ENCODE measurements at places on chromosomes 6 and 20. TPM values are rescaled to one million over a fixed set of nuclear protein-coding genes. Genes with fewer than 3 reads are reported as not detected.

- H3K27me3 ChIP-seq = no peaks in the 10 kb centered on the region
- no peak overlapping the region for H3K27ac ChIP-seq
- H3K4me3 ChIP-seq = no peak overlapping the region
- no peaks in the 10 kb centered on the region for H3K36me3 ChIP-seq
- DNase-seq = no peak
Measured at GRCh38 chr20:22746957-22747356, 162.6 kb upstream of the FOXA2 start.

DNA sequence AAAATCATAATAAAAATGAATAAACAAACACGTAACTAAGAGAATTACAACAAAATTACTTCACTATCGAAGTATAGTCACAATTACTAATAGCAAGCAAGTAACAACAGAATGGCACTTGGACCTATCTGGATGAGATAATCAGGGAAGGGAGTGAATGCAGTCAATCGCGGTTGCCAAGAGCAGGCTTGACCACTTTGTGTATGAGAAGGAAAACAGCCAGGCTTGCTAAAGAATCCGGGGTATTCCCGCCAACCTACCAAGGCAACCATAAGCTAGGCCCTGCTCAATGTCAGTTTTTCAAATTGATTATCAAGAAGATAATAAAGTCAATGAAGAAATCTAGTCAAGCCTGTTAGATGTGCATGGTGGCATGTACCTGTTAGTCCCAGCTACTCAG is 39.7 kb downstream of the PXDC1 start:
- H3K4me3 ChIP-seq = no peak overlapping the region
- H3K27ac ChIP-seq = no peak overlapping the region
- no peaks in the 10 kb centered on the region for H3K36me3 ChIP-seq
- no peaks in the 10 kb centered on the region for H3K27me3 ChIP-seq
- DNase-seq = no peak
- no peaks in the 10 kb centered on the region for H3K4me1 ChIP-seq

- H3K27me3 ChIP-seq = no peaks in the 10 kb centered on the region
- no peaks in the 10 kb centered on the region for H3K4me1 ChIP-seq
- no peaks in the 10 kb centered on the region for H3K36me3 ChIP-seq
- H3K4me3 ChIP-seq = no peak overlapping the region
Measured at GRCh38 chr6:11126876-11127275, 15.4 kb upstream of the ERVFRD-1 start.

Gene IL17A
- total RNA-seq = not detected

GRCh38 chr6:74458536-74458935 is 747.3 kb downstream of the COL12A1 start:
- H3K4me3 ChIP-seq = no peak overlapping the region
- no peaks in the 10 kb centered on the region for H3K4me1 ChIP-seq
- no peak for DNase-seq
- H3K36me3 ChIP-seq = no peaks in the 10 kb centered on the region
- no peaks in the 10 kb centered on the region for H3K27me3 ChIP-seq

DNA sequence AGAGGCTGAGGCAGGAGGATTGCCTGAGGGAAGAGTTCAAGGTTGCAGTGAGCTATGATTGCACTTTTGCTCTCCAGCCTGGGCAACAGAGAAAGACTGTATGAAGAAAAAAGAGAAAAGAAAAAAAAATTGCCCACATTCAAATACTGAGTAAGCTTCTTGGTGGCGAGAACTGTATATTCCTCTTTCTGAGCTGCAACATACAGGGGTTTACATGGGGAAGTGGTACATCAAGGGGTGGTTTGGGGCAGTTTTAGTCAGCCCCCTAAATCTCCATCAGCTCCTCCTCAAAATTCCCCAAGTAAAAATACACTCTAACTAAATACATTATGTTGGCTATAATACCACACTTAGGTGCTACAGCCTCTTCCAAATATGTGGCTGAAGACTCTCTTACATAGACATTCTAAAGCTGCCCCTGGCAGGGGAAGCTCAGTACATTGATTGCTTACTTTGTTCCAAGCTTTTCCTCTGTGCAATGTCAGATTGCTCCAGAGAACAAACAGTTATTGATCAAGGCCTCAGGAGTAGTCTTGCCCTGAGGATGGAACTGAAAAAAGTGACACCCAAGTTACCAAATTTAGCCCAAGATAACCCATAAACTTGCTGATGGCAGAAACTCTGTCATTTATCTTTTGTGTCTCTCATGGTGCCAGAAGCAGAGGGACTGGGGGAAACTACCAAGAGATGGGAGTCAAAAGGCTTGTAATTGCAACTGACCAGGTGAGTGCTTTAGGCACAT is 107.4 kb upstream of the RIPOR2 start:
- no peaks in the 10 kb centered on the region for H3K36me3 ChIP-seq
- H3K27ac ChIP-seq = peak overlapping the region; percentile 93
- no peaks in the 10 kb centered on the region for H3K27me3 ChIP-seq
- H3K4me3 ChIP-seq = peak overlapping the region; percentile 82
- DNase-seq = no peak

DNA sequence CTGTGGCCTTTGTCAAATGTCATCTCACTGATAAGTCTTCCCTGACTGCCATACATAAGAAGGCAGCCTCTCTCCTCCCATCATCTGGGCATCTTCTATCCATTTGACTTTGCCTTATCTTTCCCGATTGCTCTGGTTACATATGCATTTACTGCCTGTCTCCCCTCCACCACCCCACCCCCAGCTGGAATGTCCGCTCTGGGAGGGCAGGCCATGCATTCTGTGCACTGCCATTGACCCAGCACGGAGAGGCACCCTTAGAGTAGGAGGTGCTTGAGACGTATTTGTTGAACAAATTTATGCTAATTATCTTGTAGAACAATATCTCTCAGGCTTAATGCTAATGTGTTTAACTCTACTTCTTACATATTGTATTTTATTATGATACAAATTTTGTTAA is 183.9 kb upstream of the HDAC2 start:
- no peaks in the 10 kb centered on the region for H3K27me3 ChIP-seq
- no peak for DNase-seq
- no peak overlapping the region for H3K27ac ChIP-seq
- H3K36me3 ChIP-seq = no peaks in the 10 kb centered on the region

GRCh38 chr6:49636713-49637349 is at the start of gene RHAG:
Gene RHAG, minus strand, starts transcription at chr6:49636839. Its CDS starts 27 bp downstream, at chr6:49636812.
- H3K4me1 ChIP-seq = no peaks in the 10 kb centered on the region

Gene CLIC5
- 18.4 TPM for total RNA-seq

GRCh38 chr20:9514461-9515213 is at the start of gene LAMP5:
Gene LAMP5, plus strand, starts transcription at chr20:9514590. Its CDS starts 263 bp downstream, at chr20:9514853.
- H3K36me3 ChIP-seq = no peaks in the 10 kb centered on the region
- H3K4me3 ChIP-seq = no peak within 1 kb of the TSS
- no peak for DNase-seq
- no peaks in the 10 kb centered on the region for H3K4me1 ChIP-seq
- no peak within 1 kb of the TSS for H3K27ac ChIP-seq
- no peaks in the 10 kb centered on the region for H3K27me3 ChIP-seq

Gene LY6G6F
- total RNA-seq = not detected

Gene LIME1
- 162 TPM for total RNA-seq

DNA sequence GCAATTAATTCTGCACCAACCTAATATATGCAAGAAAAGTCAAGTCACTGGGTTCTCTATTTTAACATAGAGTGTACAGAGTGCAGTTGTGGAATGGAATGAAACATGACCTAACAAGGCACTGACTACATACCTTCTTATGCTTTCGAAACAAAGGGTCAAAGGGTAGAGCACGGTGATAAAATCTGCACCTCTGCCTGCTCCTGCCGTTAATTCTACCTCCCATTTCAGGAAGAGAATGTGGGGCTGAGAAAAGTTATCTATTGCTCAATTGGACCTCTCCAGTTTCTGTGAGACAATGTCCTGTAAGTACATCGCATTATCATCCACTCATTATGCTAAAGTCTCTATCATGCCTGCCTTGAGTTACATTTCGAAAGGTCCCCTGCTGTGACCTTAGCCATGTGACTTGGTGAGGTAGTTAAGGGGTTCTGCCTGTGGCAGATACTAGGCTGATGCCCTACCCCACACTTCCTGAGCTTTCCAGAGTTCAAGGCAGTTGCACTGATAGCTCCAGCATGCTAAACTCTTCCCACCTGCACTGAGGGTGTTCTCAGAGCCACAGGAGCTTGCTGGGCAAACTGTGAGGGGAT is 14.0 kb upstream of the MOCS1 start:
- no peak overlapping the region for H3K4me3 ChIP-seq
- no peak overlapping the region for H3K27ac ChIP-seq
- no peaks in the 10 kb centered on the region for H3K36me3 ChIP-seq

GRCh38 chr6:123118811-123119210 is 122.8 kb downstream of the CLVS2 start:
- no peaks in the 10 kb centered on the region for H3K4me1 ChIP-seq
- no peaks in the 10 kb centered on the region for H3K36me3 ChIP-seq
- H3K27ac ChIP-seq = no peak overlapping the region
- no peak overlapping the region for H3K4me3 ChIP-seq
- no peaks in the 10 kb centered on the region for H3K27me3 ChIP-seq

Gene MOXD1
- not detected for total RNA-seq
